ENCODE measurements at places on chromosomes 7 and 10.
A peak's percentile ranks its signal among the peaks of the same experiment; 100 is the strongest.

DNA sequence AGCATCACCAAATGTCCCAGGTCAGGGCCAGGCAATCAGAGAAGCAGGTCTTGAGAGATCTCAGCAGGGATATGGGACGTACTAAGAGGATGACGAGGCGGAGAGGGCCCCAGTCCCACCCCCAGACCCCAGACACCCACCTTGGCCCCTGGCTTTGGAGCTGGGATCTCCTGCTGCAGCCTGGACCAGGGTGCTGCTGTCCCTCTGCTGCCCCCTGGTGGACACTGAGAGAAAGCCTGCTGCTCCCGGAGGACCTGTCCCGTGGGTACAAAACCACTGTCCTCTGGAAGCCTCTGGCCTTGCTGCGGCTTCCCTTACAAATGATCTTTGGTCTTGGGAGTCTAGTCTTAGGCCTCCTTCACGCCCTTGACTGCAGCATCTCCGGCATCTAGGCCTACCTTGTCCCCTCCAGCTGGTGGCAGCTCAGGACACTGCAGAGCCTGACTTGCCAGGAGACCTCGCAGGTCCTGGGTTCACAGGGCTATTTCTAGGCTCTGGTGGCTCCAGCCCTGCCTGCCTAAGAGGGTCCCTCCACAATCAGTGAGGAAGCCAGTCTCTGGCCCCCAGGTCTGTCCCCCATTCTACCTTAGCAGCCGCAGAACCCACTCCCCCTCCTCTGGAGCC lies 97.1 kb downstream of the RGS10 start:
- peak; percentile 81 for DNase-seq

GRCh38 chr10:31668326-31668725 lies 260.3 kb downstream of the ARHGAP12 start:
- DNase-seq, result no peak

GRCh38 chr7:23672033-23672432 lies 8.0 kb upstream of the FAM221A start:
- no peak for DNase-seq

DNA sequence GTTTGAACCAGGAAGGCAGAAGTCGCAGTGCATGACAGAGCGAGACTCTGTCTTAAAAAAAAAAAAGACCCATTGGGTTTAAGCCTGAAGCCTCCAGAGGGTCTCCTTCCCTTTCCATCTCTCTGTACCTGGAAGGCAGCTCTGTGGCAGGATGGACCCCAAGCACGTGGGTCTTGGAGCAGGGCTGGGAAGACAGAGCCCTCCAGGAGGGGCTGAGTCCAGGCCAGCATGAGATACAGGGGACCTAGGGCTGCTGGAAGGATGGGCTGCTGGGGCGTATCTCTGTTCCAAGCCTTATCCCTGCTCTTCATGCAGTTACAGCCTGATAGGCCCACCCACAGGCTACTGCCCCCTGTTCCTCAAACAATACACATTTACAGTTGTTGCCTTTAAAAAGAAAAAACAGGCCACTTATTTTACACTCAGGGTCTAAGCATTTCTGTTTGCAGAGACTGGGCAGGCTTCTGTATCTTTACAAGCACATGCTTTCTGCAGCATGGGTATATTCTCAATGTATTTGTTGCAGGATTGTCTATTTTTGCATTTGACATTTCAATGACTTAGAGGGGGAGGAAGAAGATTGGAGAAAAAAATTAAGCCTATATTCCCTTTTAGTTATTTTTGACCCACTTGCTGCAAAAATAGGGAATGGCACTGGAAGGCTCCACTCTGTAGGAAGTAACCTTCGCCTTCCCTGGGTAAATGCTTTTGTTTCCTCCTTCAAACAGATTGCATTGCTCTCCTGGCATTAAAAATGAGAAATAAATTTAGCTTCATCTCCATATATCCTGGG lies 60.1 kb downstream of the FAM171A1 start:
- DNase-seq, result no peak

DNA sequence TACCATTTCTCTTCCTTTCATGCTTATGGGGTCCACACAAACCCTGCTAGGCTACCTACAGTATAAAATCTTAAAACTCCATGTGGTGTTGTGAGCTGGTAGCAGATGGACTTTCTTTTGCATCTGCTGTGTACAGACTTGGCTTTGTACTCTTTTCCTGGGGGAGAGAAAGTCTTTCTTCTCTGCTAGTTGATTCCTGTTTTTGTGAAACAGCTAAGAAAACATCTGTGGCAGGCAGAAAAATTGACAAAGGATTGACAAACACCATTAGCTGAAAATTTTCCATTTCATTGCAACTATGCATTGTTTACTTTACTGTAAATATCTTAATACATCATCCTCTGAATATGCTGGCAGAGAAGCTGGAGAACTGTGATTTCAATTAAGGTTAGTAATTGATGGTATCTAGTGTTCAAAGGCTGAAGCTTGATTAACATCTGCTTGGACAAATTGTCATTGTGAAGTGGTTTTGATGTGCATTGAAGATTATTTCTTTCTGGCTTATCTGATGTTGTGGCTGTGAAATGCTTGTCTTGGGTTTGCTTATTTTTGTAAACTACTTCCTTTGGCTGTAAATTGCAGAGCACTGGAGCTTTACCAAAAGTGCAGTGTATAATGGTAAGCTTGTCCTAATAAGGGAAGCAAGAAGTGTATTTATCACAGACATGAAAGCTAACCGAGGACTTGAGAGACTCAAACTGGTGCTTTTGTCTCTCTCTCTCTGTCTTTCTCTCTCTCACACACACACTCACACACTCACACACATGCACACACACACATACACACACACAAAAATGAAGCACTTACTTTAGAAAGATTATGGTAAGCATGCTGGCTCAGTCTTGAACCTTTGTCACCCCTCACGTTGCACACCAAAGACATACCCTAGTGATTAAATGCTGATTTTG lies at the start of gene FOXP2:
FOXP2 (plus strand) TSS at position 660 of the 908 bp plus-strand sequence. CDS start 11,697 bp downstream, outside the sequence.
- DNase-seq, result peak; percentile 21

- DNase-seq, result no peak
Observed at GRCh38 chr10:15784662-15785300, 65.1 kb upstream of the ITGA8 start.

DNA sequence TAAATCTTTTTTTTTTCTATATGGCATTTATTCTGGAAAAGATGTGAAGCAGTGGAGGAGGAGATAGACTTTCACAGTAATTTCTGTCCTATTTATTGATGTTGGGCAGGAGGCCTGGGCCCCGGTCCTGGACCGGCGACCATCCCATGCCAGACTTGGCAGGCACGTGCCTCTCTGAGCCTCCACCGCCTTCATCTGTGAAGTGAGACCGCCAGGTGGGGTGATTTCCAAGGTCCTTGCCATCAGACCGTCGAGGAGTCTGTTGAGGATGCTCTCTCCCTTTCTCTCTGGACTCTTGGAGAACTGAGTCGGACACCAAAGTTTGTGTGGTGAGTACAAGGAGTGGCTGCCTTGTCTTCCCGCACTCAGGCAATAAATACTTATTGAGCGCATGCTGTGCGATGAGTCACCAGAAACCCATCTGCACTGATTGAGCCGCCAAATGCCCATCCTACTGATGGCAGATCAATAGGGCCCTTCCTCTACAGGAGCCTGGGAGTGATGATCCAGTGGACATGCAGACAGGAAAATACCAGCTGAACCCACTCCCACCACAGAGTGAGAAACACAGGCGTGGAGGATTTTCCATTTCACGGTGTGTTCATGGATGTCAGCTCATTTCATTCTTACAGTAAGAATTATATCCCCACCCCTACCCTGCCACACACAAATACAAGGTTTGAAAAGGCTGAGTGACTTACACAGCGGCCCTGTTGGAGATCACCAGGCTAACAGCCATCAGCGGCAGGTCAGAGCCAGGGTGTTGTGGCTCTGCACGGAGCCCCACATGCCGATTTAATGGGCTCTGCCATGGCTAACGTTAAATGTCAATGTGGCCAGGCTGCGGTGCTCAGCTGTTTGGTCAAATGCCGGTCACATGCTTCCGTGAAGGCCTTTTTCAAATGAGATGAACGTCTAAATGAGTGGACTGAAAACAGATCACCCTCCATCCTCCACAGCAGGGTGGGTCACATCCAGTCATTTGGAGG lies 11.5 kb upstream of the PRKAG2 start:
- no peak for DNase-seq

DNA sequence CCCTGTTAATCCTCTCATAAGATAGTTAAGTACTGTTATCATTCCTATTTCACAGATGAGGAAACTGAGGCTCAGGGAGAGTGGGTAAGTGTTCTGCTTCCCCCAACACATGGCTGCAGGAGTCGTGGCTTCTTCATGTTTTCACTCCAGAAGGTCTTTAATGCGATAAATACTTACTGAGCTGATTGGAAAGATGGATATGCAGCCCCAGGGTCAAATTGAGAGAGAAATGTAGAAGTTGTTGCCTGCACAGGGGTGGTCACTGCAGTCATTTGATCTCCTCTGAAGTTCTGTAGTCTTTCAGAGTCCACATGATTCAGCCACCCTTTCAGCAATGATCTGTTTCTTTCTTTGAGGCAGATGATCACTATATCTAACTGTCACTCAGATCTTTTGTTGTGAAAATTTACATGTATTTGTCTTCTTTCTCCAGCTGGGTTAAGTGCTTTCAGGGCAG lies 29.3 kb downstream of the CRCP start:
- DNase-seq, result no peak

- no peak for DNase-seq
Observed at GRCh38 chr7:32070051-32070405, 179 bp downstream of the PDE1C start.

GRCh38 chr7:53350241-53350640 lies 314.8 kb downstream of the POM121L12 start:
- DNase-seq, result peak; percentile 10

DNA sequence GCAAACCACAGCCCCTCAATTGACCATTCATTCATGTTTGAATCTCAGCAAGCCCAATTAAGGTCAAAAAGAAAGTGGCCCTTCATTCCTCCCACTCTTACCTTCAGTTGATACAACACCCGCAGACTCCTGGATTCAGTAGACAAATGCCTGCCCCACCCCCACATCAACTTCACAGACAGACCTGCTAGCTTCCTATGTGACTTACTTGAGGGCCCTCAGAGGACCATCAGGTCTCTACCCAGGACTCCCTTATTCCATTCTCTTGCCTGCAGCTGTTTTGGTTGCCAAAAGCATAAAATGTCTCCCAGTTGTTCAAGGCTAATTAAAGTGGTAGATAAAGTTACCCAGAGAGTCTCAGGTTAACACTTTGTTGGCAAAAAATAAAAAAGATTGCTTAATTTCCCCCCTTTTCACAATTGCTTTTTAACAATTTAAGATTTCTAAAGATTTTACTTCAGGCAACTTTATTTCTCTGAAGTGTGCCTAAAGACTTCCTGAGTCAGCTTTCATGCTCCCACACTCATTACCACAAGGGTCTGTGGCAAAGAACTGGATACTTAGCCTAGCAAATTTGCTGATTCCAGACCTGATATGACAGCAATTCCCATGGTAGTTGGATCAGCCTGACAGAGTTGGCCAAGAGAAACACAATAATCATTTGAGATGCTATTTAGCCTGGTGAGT lies 3.3 kb upstream of the MTERF1 start:
- DNase-seq, result no peak

DNA sequence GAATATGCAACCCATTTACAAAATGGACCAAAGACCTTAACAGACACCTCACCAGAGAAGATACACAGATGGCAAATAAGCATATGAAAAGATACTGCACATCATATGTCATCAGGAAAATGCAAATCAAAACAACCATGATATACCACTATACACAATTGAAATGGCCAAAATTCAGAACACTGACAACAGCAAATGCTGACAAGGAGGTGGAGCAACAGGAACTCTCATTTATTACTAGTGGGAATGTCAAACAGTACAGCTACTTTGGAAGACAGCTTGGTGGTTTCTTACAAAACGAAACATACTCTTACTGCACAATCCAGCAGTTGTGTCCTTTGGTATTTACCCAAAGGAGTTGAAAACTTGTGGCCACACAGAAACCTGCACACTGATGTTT lies 50.0 kb upstream of the PCGF5 start:
- no peak for DNase-seq

DNA sequence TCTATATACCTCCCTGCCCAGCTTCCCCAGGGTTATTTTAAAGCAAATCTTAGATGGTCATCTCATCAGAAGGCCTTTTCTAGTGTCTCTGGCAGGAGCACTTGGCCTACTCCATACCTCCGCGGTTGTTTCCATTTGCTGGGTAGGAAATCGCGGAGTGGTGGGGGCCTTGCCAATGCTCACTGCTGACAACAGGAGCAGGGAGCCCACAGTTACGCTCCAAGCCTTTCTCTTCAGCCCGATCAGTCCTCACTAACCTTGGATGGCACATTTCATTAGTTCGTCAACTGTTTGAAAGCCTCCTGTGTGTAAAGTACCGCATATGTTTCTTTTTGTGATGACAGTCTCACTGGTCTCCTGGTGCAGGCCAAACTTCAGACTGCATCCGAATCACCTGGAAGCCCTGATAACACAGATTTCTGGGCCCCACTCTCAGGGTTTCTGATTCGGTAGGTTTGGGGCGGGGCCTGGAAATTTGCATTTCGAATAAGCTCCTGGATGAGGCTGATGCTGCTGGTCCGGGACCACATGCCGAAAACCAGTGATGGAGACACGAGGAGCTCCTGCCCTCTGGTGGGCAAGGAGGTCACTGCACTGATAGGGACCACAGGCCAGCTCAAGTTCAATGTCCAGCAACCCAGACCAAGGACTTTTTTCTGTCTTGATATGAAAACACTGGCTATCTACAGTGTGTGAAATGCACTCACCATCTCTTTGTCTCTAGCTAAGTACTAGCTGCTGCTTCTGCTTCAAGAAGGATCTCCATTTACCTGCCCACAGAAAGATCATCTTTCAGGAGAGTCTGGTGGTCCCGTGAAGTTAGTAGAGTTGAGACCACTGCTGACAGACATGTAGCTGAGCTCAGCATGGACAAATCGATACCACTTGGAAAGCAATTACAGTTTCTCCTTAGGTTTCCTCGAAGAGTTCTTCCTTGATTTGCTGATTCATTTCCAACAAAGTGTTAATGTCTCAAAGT lies 14.0 kb downstream of the LRGUK start:
- DNase-seq, result peak; percentile 93

- DNase-seq, result peak; percentile 77
Observed at GRCh38 chr10:103491729-103492364, 1.7 kb upstream of the NEURL1 start.

DNA sequence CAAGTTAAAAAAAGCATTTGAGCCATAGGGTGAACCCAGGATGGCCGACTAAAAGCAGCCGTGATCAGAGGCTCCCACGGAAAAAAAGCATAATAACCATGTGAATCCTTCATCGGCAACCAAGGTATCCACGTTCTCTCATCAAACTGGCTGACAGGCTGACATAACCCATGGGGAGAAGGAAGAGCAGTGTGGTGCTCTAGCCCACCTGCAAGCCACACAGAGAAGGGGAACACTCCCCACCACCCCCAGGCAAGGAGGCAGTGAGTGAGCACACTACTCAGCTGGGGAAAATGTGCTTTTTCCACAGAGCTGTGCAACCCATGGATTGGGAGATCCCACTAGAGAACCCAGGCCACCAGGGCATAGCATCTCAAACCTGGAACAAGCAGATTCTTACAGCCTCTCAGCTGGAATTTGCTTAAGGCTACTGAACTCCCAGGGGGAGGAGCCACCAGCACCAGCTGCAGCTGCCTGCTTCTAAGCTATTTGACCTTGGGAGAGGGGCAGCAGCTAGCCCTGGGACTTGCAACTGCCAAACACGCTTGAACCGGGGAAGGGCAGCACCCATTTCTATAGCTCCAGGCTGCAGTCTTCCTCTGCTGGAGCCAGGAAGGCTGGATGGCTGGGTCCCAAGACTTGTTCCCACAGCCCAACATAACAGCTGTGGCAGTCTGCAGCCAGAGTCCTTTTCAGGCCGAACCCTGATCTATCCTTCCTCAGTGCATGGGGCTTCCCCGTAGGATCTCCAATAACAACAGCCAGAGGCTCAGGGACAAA lies 178.2 kb upstream of the NRG3 start:
- no peak for DNase-seq
